Large intestine (tissue), 12 donors: ENCODE measurements at places on chromosomes 12 and 14.

- no peak for DNase-seq
Observed at GRCh38 chr12:11664101-11664500, 14.6 kb downstream of the ETV6 start.

DNA sequence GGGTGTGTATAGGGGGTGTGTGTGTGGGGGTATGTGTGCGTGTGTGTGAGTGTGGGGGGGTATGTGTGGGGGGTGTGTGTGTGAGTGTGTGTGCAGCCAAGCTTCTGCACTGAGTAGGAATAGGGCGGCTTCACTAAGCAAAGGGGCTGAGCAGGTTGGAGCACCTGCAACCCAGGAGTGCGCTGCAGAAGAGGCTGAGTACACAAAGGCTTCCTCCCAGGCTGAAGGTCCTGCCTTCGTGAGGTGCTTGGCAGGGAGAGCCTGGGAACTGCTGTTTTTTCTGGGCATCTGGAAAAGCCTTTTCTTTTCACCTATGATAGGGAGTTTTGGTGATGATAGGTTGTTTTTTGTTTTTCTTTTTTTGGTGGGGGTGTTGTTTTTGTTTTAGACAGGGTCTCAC lies 6.0 kb upstream of the NUDT14 start:
- DNase-seq, result no peak

DNA sequence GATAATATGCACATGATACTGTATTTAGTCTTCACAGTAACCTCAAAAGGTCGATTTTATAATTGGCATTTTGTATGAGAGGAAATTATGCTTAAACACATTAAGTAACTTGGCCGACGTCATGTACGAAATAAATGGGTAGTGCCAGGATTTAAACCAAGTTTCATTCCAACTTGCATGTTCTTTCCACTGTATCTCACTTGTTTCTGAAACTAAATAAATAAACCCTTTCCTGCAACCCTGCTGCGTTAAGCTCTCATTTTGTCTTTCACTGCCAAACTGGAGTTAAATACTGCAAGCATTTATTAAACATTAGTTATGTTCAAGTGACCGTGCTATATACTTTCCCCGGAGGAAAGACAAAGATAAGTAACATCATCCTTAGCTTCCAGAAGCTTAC lies 293.9 kb upstream of the PRKD1 start:
- no peak for DNase-seq

- DNase-seq, result no peak
Observed at GRCh38 chr14:43983721-43984120, 523.4 kb downstream of the FSCB start.

DNA sequence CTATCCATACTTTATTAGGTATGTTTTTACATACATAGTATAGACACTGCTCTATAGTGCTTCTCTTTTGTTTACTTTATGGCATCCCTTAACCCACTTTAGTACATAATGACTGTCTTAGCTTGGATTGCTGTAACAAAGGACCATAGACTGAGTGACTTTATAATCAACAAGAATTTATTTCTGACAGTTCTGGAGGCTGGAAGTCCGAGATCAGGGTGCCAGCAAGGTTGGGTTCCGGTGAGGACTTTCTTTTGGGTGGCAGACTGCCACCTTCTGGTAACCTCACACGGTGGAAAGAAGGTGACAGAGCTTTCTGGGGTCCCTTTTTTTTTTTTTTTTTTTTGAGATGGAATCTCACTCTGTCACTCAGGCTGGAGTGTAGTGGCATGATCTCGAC lies 48.6 kb upstream of the PPM1H start:
- no peak for DNase-seq

GRCh38 chr14:26694521-26694920 lies 96.7 kb upstream of the NOVA1 start:
- DNase-seq, result no peak

GRCh38 chr14:58915646-58916045 lies 272.8 kb upstream of the DAAM1 start:
- DNase-seq, result no peak
